CD4-positive, alpha-beta T cell (primary cell): ENCODE measurements at places on chromosomes 16 and 17. TPM values are rescaled to one million over a fixed set of nuclear protein-coding genes. Genes with fewer than 3 reads are reported as not detected.

DNA sequence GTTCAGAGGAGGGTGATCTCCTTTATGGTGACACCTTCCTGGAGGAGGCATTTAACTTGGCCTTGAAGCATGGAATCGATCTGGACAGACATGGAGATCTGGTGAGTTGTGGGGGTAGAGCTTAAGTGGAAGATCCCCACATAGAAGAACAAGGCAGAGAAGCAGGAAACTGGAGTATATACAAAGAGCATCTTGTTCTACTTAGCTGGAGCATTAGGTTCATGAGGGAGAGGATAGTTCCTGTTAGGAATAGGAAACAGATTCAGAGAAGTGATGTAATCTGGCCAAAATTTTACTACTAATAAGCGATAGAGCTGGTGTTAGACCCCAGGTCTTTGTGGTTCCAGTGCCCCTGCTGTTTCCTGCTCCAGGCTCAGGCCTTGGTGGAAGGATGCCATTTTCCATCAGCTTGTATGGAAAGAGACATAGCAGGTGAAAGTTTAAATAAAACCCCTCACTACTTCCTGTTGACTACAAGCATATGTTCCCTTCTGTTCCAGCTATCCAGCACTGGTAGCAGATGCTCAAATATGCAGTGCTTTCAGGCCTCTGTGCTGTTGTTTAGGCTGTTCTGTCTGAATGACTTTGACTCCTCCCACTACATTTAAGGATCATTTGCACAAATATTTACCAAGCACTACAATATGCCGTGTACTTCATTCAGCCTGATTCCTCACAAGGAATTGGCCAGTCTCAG, 9.4 kb downstream of the RPAIN start:
- DNase-seq = no peak

DNA sequence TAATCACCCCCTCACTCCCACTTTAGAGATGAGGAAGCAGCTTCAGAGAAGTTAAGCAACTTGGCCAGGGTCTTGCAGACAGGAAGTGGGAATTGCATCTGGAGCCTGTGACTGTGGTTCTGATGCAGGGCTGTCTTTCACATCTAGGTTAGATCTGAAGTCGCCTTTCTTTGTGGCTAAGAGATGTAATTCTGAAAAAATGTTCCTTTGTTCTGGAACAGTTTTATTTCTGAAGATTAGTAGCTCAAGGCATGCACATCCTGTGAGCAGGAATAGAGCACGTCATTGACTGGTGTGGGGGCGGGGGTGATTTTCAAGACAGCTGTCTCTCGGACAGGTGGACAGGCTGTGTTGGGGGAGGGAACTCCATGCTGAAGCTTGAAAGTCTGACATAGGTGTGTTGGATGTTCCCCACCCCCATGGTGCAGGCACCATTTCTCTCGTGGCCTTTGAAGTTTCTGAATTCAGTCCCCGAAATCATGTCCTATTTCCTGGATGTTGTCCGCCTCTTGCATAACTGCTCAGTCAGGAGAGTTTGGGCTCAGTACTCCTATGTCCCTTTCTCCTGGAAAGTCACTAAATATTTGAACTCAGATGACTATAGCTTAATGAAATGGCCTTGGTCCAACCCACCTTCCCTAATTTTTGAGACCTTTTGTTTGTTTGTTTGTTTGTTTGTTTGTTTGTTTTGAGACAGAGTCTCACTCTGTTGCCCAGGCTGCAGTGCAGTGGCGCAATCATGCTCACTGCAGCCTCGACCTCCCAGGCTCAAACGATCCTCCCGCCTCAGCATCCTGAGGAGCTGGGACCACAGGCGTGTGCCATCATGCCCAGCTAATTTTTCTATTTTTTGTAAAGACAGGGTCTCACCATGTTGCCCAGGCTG, 21.0 kb upstream of the HERPUD1 start:
- DNase-seq = no peak

DNA sequence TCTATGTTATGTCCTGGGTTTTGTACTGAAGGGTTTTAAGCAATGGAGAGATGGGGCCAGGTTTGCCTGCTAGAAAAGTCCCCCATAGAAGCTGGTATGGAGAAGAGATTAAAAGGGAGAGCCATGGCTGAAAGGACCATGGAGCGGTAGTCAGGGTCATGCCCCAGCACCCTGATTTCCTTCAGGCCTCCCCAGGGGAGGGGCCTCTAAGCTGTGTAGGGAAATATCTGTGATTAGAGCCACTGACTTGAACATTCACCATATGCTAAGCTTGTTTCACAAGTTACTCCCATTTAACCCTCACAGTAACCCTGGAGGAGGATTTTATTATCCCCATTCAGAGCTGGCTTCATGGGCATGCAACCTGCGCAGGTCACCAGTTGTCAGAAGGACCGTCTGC, 3.8 kb upstream of the ATP2A3 start:
- DNase-seq = no peak

The CRYBA1 gene
- total RNA-seq = not detected

DNA sequence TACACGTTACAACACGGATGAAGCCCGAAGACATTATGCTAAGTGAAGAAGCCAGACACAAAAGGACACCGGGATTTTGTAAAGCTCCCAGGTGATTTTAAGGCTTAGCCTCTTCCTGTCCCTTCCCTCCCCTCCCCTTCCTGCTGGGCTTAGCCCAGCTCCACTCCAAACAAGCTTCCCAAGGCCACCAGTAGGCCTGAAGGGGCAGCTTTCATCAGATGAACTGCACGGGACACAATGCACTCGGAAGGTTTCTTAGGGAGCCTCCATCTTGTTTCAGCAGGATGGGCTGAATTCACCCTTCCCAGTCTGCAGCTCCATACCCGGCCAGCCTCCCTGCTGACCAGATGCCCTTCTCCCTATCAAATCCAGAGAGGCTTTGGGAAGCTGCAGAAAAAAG, 10.4 kb downstream of the MEFV start:
- no peak for DNase-seq

DNA sequence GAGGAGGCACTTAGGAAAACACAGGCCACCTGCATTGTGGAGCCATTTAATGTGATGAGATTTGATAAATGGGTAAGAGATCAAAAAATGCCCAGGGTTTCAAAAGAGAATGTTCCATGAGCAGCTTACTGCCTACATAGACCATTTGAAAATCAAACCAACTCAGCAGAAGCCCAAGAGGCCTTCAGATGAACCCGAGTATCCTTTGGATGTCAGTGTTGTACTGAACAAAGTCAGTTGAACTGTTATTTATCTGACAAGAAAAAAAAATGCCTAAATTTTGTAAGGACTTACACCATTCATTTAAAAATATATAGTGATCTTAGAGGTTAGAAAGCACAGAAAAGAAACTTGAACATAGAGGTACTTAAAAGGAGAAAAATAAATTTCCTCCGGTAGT, 381.7 kb downstream of the ZFHX3 start:
- DNase-seq = peak; percentile 28

- no peak for DNase-seq
These were observed 22.7 kb upstream of the TMEM101 start for GRCh38 chr17:44037471-44037870.

GRCh38 chr16:65012357-65012756, 109.5 kb downstream of the CDH11 start:
- no peak for DNase-seq

DNA sequence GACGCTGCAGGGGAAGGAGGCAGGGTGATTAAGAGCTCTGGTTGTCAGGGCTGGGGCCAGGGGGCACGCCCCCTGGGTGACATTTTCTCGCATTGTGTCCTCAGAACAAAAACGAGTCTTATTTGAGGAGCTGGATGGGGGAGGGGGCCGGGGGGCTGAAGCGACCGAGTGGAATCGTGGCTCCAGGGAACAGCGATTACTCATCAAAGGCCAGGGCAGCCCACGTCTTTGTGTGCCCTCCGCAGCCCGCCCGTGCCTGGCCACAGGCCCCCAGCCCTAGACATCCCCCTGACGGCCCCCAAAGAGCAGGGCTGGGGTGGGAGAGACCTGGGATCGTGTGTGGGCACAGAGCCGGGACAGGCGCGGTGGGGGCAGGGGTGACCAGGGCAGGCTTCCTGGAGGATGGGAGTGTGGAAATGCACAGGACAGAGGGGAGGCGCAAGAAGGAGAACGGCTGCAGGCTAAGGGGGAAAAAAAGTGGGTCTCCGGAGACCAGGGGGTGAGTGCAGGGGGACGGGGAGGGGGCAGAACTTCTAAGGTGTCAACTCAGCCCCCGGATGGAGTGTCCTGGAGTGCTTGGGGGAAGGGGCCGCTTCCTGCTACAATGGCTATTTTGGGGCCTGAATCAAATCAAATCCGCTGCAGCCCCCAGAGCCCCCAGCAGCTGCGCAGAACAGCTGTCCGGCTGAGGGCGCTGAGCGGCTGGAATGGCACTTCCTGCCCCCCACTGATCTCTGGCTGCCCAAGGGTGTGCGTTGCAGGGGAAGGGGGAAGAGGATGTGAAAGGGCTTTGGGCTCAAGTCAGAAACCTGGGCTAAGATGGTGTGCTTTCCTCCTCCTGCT, 24.0 kb upstream of the PHB1 start:
- DNase-seq = no peak

GRCh38 chr16:75854152-75854551, 127.9 kb upstream of the CPHXL start:
- no peak for DNase-seq

GRCh38 chr17:75633486-75634375, 497 bp downstream of the SMIM5 start:
- peak; percentile 66 for DNase-seq

DNA sequence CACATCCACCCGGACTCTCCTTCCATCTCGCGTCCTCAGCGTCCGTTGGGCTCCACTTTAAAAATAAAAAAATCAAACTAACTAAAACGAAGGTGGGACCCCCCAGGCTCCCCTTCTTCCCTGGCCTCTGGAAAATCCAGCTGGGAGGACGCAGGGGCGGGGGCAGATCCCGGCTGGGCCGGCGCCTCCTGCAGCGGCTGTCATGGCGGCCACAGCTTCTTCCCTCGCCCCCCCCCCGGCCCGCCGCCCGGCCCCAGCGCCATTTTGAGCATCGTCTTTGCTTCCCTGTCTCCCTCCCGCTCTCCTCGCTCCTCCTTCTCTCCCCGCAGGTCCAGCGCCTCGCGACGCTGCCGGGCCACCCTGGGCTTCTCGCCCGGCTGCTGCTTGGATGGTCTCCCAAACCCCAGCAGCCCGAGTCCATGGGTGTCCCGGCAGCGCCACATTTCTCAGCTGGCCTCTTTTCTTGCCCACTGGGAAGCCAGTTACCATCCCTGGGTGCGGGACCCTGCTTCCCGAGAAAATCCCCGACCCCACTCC, 3.3 kb downstream of the HOXB2 start:
- DNase-seq = peak; percentile 30

DNA sequence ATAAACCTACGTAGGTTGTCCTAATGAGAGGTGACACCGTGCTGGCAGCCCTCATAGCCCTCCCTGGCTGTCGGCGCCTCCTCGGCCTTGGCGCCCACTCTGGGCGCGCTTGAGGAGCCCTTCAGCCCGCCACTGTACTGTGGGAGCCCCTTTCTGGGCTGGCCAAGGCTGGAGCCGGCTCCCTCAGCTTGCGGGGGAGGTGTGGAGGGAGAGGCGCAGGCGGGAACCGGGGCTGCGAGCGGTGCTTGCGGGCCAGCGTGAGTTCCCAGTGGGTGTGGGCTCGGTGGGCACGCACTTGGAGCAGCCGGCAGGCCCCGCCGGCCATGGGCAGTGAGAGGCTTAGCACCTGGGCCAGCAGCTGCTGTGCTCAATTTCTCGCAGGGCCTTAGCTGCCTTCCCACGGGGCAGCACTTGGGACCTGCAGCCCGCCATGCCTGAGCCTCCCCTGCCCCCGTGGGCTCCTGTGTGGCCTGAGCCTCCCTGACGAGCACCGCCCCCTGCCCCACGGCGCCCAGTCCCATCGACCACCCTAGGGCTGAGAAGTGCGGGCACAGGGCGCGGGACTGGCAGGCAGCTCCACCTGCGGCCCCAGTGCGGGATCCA, 40.1 kb upstream of the AMZ2 start:
- DNase-seq = no peak

GRCh38 chr17:83067718-83068261, 11.6 kb upstream of the METRNL start:
- DNase-seq = no peak

- no peak for DNase-seq
These were observed 10.6 kb downstream of the ATP6V0D1 start for GRCh38 chr16:67470359-67470758.

- DNase-seq = no peak
These were observed 57.6 kb upstream of the B4GALNT2 start for GRCh38 chr17:49074851-49075540.

GRCh38 chr17:76312735-76313134, 4.7 kb upstream of the QRICH2 start:
- DNase-seq = no peak

The KRTAP9-4 gene
- not detected for total RNA-seq

The OR1A2 gene
- total RNA-seq = not detected

- DNase-seq = peak; percentile 70
These were observed at the start of gene TNRC6A for GRCh38 chr16:24729243-24729950. TNRC6A (plus strand) TSS chr16:24729651; CDS start chr16:24729842, 191 bp downstream.

- DNase-seq = peak; percentile 63
These were observed 11.5 kb downstream of the RMI2 start for GRCh38 chr16:11356573-11357331.

- DNase-seq = no peak
These were observed 8.2 kb upstream of the RNFT1 start for GRCh38 chr17:59972778-59973177.

The KRT40 gene
- not detected for total RNA-seq

The ZDHHC1 gene
- total RNA-seq = not detected

DNA sequence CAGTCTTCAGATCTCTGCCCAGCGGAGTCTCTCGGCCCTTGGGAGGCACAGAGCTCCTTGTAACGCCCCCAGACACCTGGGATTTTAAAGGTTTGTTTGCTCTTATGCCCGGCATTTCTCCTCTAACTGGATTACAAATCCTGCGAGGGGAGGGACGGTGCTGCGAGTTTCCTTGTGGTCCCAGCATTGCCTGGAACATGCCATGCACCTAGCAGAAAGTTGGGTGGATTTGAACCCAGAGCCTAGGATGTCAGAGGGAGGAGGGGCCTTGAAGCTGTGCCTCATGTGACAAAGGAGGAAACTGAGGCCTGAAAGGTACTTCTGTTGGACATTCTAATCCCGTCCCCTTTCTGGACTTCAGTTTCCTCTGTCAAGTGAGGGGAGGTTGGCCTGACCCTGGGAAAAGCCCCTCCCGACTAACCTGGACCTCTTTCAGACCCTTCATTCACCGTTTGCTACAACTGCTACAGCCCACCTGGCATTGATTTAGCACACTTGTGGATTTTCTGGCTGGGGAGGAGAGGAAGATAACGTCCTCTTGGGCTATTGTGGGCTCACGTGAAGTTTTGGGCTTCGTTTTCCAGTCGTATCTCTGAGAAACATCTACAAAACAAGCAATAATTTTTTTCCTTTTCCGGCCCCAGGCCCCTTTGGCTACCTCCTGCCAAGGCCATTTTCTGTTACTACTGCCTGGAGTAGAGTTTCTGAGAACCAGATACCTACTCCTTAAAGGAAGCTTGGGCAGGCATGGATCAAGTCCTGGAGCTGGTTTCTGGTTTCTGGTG, 30.9 kb downstream of the MRC2 start:
- no peak for DNase-seq

The TP53TG3F gene
- not detected for total RNA-seq
